ENCODE measurements at places on chromosomes 3 and 15. TPM values are rescaled to one million over a fixed set of nuclear protein-coding genes. Genes with fewer than 3 reads are reported as not detected.

Gene SAXO2
- not detected for total RNA-seq

Gene GREM1
- under 0.01 TPM for total RNA-seq

Gene WNT7A
- total RNA-seq: not detected

Gene WDR93
- total RNA-seq: not detected

Gene KLHL6
- 0.32 TPM for total RNA-seq

Gene RAD18
- 3.6 TPM for total RNA-seq

Gene C3orf22
- total RNA-seq: not detected

Data from cardiac atrium fibroblast (primary cell).